Mesendoderm (in vitro differentiated cells): ENCODE measurements at places on chromosomes 1 and 21.

GRCh38 chr1:223651291-223651991, 14.1 kb downstream of the CAPN8 start:
- H3K4me3 ChIP-seq: no peak overlapping the region
- H3K36me3 ChIP-seq: no peaks in the 10 kb centered on the region
- DNase-seq: no peak
- no peaks in the 10 kb centered on the region for H3K27me3 ChIP-seq
- peaks cover 5% of the 10 kb centered on the region for H3K4me1 ChIP-seq

GRCh38 chr1:42978317-42979035, 19.8 kb upstream of the SLC2A1 start:
- peaks cover 26% of the 10 kb centered on the region for H3K4me1 ChIP-seq
- peak; percentile 81 for DNase-seq
- H3K27ac ChIP-seq: peak overlapping the region; percentile 56
- H3K4me3 ChIP-seq: no peak overlapping the region

- no peak overlapping the region for H3K27ac ChIP-seq
- H3K4me3 ChIP-seq: no peak overlapping the region
Observed at GRCh38 chr21:40699366-40699765, 147.6 kb downstream of the DSCAM start.

GRCh38 chr1:212938846-212939245, 11.5 kb upstream of the VASH2 start:
- H3K4me1 ChIP-seq: no peaks in the 10 kb centered on the region
- no peak for DNase-seq
- no peaks in the 10 kb centered on the region for H3K27me3 ChIP-seq
- H3K36me3 ChIP-seq: no peaks in the 10 kb centered on the region
- no peak overlapping the region for H3K27ac ChIP-seq
- H3K4me3 ChIP-seq: no peak overlapping the region

GRCh38 chr1:42392255-42392654, 11.7 kb downstream of the RIMKLA start:
- DNase-seq: no peak
- no peaks in the 10 kb centered on the region for H3K4me1 ChIP-seq
- no peak overlapping the region for H3K27ac ChIP-seq
- no peak overlapping the region for H3K4me3 ChIP-seq

DNA sequence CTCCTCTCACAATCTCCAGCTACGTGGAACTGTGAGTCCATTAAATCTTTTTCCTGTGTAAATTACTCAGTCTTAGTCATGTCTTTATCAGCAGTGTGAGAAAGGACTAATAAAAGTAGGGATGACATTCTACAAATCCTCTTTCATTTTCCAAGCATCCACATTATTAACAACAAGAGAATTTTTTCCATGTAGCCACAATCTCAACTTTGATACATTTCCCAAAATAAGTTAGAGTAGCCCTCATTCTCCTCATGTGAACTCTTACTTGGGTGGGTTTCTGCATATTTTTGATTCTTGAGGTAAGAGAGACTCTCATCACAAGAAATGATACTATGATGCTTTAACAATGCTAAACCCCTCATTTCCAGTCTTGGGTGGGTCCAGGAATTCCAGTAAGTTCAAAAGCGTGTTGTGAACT, 52.8 kb downstream of the TNFSF18 start:
- H3K27ac ChIP-seq: no peak overlapping the region
- no peaks in the 10 kb centered on the region for H3K36me3 ChIP-seq
- DNase-seq: no peak
- no peaks in the 10 kb centered on the region for H3K4me1 ChIP-seq

GRCh38 chr1:64686828-64687724, 57.8 kb upstream of the RAVER2 start:
- DNase-seq: peak; percentile 56
- peaks cover 11% of the 10 kb centered on the region for H3K36me3 ChIP-seq
- no peak overlapping the region for H3K4me3 ChIP-seq
- no peaks in the 10 kb centered on the region for H3K4me1 ChIP-seq
- H3K27ac ChIP-seq: no peak overlapping the region

DNA sequence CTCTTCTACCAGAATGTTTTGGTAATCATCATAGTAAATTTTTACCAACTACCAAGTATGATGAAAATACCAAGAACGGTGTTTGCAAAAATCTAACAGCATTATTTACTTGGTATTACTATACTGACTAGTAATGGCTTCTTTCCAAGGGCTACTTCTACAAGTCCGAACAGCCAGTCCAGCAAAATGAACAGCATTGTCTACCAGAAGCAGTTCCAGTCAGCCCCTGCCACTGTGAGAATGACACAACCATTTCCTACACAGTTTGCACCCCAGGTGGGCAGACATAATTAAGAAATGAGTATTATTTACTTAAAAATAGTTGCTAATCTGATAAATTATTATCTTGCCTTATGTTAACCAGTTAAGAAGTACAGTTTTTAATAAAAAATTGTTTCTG, 33.8 kb upstream of the MYOCOS start:
- no peak for DNase-seq
- no peak overlapping the region for H3K4me3 ChIP-seq
- H3K4me1 ChIP-seq: no peaks in the 10 kb centered on the region
- no peak overlapping the region for H3K27ac ChIP-seq

DNA sequence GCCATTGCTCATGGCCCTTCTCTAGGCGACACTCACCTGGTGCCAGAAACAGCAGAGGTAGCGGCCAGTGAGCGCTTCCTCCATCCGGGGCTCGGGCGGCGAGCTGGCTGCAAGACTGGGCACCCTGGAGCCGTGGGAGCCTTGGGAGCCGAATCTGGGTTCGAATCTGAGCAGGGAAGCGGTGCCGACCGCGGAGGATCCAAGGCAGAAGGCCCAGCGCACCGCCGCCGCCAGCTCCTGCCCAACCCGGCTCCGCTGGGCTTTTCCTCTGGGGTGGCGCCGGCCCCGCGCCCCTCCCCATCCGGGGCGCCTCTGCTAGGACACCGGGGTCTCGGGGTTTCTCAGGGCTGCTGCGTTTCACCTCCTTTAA, 1.7 kb upstream of the PRDM16 start:
- no peak overlapping the region for H3K4me3 ChIP-seq
- H3K27ac ChIP-seq: no peak overlapping the region
- no peak for DNase-seq
- H3K4me1 ChIP-seq: no peaks in the 10 kb centered on the region
- H3K27me3 ChIP-seq: peaks cover 79% of the 10 kb centered on the region
- H3K36me3 ChIP-seq: no peaks in the 10 kb centered on the region

DNA sequence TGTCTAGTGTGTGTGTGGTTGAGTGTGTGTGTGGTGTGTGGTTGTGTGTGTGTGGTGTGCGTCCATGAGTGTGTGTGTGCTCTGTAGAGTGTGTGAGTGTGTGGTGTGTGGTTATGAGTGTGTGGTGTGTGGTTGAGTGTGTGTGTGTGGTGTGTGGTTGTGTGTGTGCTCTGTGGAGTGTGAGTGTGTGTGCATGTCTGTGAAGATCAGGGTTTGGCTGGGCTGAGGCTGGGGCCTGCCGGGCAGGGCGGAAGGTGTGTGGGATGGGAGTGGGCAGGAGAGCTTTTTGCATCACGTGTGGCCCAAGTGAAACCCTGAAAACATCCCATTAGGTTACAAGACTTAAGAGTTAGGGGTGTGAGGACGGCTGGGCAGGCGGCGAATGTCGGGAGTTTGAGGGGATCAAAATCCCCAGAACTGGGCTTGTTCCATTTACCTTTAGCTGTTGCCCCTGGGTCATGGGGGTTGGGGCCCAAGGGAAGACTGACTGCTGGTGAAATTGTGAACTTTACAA, 2.9 kb upstream of the FCMR start:
- no peaks in the 10 kb centered on the region for H3K36me3 ChIP-seq
- no peak for DNase-seq
- no peaks in the 10 kb centered on the region for H3K4me1 ChIP-seq

DNA sequence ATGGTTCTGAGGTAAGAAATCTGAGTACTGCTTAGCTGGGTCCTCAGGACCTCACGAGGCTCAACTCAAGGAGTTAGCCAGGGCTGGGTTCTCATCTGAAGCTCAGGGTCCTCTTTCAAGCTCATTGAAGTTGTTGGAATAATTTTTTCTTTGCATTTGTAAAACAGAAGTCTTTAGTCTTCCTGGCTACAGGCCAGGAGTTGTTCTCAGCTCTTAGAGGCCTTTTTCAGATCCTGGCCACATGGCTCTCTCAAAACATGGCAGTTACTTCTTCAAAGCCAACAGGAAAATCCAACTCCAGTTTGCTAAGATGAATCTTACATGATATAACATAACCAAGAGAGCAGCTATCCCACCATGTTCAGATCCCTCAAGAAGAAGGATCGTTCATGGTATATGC, 92.3 kb upstream of the CHODL start:
- DNase-seq: no peak
- no peaks in the 10 kb centered on the region for H3K4me1 ChIP-seq
- no peak overlapping the region for H3K27ac ChIP-seq
- no peak overlapping the region for H3K4me3 ChIP-seq
- H3K27me3 ChIP-seq: no peaks in the 10 kb centered on the region
